ENCODE measurements at places on chromosomes 6 and 20.

GRCh38 chr6:145271577-145271976, 463.7 kb downstream of the EPM2A start:
- no peak for DNase-seq

- DNase-seq = no peak
These were observed 54.9 kb downstream of the CDH22 start for GRCh38 chr20:46253391-46253790.

- DNase-seq = no peak
These were observed 1.7 kb downstream of the ADGRF4 start for GRCh38 chr6:47700053-47700452.

GRCh38 chr20:5780846-5781217, 30.6 kb downstream of the SHLD1 start:
- DNase-seq = no peak

DNA sequence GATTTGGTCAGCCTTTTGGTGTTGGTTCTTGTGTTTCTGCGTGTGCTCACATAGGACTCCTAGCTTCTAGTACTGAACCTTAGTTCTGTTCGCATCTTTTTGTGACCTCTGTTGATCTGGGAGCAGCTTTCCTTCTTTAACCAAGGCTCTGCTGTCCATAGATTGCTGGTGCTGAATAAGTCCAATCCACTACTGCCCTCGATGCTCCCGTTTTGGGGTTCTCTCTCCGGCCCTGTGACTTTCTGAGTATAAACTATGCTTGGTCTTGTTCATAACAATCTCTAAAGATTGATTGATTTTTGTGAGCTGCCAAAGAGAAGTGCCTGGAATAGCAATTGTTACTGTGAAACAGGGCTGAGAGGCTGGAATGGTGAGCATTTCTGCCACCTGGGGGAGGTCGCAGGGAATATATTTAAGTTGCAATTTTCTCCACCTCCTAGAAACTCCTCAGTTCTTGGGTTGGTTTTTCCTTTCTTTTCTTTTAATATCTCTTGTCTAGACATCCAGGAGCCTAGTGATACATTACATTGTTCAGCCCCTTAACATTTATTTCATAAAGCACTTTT, 422.9 kb upstream of the CHD6 start:
- DNase-seq = no peak
